ENCODE measurements at places on chromosomes 16 and 17.

- no peak overlapping the region for H3K4me3 ChIP-seq
- H3K27ac ChIP-seq: no peak overlapping the region
- H3K27me3 ChIP-seq: no peaks in the 10 kb centered on the region
- H3K36me3 ChIP-seq: no peaks in the 10 kb centered on the region
- H3K4me1 ChIP-seq: peaks cover 2% of the 10 kb centered on the region
- no peak for DNase-seq
Measured at GRCh38 chr17:73976676-73977521, 226.6 kb upstream of the RPL38 start.

- H3K27ac ChIP-seq: no peak overlapping the region
- H3K36me3 ChIP-seq: no peaks in the 10 kb centered on the region
- no peak for DNase-seq
- H3K4me3 ChIP-seq: no peak overlapping the region
- no peaks in the 10 kb centered on the region for H3K4me1 ChIP-seq
Measured at GRCh38 chr16:47731252-47731651, 270.1 kb downstream of the PHKB start.

DNA sequence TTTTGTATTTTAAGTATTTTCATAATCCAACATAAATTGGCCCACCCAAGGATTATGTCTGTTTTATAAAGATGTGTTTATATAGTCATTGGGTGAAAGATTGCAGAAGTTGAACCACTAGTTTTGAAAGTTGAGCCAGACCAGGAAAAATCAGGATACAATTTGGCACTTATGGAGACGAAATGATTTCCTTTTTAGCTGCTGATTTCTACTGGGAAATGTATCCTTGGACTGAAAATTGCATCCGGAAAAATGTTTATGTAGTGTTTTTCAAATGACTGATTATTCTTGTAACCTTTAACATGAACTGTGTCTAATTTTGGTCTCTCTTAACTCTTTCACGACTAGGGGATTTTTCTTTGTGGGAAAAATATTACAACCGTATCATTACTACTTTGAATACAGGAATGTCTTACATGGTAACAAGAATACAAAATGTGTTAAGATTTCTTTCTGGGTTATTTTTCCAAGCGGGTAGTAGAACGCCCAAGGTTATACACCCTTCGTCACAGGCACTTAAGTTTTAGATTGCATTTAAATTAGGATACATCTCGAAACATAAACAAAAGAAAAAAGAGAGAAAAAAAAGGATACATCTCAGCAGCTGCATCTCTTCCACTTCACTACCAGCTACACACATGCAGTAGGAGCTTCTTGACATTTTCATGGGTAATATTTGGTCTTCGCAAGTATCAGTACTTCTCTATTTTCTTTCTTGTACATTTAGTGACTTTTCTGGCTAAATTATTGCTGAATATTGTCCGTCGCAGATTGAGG, 273.0 kb upstream of the TBX2 start:
- H3K4me3 ChIP-seq: no peak overlapping the region
- H3K4me1 ChIP-seq: peaks cover 17% of the 10 kb centered on the region
- H3K36me3 ChIP-seq: no peaks in the 10 kb centered on the region
- no peak for DNase-seq
- no peak overlapping the region for H3K27ac ChIP-seq

- DNase-seq: no peak
- H3K4me3 ChIP-seq: no peak overlapping the region
- peaks cover 39% of the 10 kb centered on the region for H3K4me1 ChIP-seq
- peaks cover 3% of the 10 kb centered on the region for H3K36me3 ChIP-seq
- no peak overlapping the region for H3K27ac ChIP-seq
Measured at GRCh38 chr16:53789137-53789536, 85.2 kb downstream of the FTO start.

DNA sequence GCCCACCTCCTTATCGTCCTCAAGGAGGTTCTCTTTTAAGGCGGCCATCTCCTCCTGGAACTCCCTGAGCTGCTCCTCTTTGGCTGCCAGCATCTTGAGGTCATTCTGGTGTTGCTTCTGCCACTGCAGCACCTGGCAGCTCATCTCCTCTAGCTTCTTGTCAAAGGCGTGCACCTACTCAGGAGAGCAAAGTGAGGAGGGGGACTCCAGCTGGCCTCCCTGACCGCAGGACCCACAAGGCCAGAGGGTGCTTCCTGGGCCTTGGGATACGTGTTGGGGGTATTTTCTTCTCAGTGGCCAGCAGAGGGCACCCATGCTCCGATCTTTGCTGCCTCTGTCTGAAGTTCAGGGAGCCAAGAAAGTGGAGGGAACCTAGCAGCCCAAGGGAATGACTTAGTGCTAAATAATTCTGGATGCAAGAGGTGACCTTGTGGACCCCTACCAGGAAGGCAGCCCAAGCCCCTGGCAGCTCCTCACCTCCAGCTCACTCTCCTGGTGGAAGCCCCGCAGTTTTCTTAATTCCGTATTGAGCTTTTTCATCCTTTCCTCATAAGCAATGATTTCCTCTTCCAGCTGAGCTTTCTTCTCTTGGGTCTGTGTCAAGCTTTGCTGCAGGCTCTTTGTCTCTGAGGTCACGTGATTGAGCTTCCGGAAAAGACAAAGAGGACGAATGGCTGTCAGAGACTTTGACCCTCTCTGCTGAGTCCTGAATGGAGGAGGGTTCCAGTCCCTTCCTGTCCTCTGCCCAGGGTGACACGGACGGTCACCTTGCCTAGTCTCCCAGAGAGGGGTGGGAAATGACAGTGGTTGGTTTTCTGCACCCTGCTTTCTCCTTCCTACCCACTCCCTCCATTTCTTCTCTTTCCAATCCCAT, 31.4 kb downstream of the DHX38 start:
- no peak overlapping the region for H3K27ac ChIP-seq
- no peak overlapping the region for H3K4me3 ChIP-seq
- peaks cover 1% of the 10 kb centered on the region for H3K4me1 ChIP-seq
- peak; percentile 55 for DNase-seq
- H3K27me3 ChIP-seq: no peaks in the 10 kb centered on the region
- no peaks in the 10 kb centered on the region for H3K36me3 ChIP-seq

DNA sequence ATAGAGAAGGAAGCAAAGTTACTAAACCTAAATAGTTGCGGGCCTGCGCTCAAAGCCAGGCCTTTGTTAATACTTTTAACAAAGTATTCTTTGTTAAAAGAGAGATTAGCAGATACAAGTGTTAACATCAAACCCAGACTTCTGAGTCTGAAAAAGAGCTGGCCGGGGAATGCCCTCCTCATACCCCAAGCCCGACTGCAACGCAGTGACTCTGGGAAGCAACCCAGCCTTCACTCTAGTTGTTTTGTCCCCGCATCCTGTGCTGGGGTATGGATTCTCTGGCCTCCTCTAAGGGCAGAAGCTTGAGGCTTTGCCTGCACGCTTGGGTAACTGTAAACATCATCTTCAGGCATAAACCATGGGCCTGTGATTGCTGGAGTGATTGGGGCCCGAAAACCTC, 48.3 kb downstream of the ADCY7 start:
- peaks cover 20% of the 10 kb centered on the region for H3K4me1 ChIP-seq
- H3K27ac ChIP-seq: peak overlapping the region; percentile 75
- no peaks in the 10 kb centered on the region for H3K27me3 ChIP-seq
- DNase-seq: no peak
- H3K4me3 ChIP-seq: no peak overlapping the region

DNA sequence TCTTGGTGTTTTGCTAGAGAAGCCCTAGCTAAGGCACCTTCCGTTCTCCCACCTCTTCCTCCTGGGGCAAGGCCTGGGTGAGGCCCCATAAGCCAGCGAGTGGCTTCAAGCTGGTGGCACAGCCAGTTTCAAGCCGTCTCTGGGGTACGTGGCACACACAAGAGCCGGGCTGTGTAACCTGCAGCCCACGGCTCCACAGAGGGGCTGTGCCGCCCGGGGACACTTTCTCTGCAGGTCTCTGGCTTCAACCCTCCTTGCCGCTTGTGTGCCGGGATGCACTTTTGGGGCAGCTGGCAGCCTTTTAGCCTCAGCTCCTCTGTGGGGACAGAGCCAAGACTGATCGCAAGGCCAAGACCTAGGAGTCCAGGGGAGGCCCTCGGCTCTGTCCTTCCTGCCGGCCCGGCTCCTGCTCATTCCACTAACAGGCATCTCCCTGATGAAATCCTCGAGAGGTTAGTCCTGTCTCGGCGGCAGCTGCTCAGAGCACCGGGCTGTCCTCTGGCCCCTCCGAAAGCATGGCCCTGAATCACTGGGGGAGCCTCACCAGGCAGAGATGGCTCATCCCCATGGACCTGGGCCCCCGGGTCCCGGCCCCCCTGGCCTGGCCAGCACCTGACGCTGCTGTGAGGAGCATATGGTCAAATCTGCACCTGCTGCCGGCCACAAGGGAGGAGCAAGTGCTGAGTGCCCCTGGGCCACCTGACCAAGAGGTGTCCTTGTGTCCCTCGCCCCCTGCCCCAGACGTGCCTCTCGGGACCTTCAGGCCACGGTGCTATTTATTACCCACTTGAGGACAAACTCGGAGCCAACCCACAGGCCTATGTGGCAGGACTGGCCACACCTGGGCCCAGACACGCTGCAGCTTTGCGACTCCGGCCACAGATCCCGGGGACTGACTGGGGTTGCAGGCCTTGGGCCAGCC, 98.5 kb downstream of the METRNL start:
- no peaks in the 10 kb centered on the region for H3K4me1 ChIP-seq
- H3K27me3 ChIP-seq: no peaks in the 10 kb centered on the region
- no peak overlapping the region for H3K27ac ChIP-seq
- no peak overlapping the region for H3K4me3 ChIP-seq

DNA sequence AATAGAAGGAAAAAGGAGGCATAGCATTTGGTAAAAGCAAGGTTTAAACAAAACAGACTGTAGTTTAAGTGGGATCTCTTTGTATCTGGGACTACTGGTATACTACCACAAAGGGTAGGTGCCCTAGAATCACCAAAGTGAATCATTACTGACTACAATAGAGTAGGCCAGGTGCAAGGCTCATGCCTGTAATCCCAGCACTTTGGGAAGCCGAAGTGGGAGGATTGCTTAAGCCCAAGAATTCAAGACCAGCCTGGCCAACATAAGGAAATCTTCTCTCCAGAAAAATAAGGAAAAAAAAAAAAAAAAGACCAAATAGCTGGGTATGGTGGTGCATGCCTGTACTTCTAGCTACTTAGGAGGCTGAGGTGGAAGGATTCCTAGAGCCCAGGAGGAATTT, 60.8 kb upstream of the CORO6 start:
- peaks cover 26% of the 10 kb centered on the region for H3K4me1 ChIP-seq
- H3K27ac ChIP-seq: peak overlapping the region; percentile 34
- no peak for DNase-seq
- peaks cover 9% of the 10 kb centered on the region for H3K36me3 ChIP-seq
- no peak overlapping the region for H3K4me3 ChIP-seq

DNA sequence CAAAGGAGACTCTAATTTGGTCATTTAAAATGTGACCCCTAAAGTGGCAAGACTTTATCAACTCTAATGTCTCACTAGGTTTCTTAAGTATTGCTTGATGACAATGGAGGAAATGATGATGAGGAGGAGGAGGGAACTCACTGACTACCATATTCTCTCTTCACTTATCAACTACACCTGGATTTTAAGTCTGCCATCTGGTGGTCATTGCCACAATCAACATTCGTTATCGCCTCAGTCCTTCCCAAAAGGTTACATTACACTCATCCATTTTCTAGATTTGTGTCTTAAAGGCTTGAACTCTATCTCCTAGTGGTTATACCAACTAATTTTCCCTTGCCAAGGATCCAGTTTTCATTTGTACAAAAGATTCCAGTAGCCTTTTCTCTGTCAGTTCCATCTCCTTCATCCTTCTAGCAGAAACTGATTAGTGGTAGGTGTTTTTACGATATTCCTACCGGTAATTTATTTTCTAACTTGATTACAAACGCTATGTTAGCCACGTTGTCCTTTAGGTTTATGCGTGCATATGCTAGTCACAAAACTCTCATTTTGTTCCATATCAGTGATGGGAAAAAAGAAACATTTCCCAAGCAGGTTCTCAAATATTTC, 114.6 kb upstream of the NOG start:
- H3K36me3 ChIP-seq: no peaks in the 10 kb centered on the region
- H3K27me3 ChIP-seq: peaks cover 1% of the 10 kb centered on the region
- no peak overlapping the region for H3K4me3 ChIP-seq
- H3K27ac ChIP-seq: no peak overlapping the region
- no peak for DNase-seq

DNA sequence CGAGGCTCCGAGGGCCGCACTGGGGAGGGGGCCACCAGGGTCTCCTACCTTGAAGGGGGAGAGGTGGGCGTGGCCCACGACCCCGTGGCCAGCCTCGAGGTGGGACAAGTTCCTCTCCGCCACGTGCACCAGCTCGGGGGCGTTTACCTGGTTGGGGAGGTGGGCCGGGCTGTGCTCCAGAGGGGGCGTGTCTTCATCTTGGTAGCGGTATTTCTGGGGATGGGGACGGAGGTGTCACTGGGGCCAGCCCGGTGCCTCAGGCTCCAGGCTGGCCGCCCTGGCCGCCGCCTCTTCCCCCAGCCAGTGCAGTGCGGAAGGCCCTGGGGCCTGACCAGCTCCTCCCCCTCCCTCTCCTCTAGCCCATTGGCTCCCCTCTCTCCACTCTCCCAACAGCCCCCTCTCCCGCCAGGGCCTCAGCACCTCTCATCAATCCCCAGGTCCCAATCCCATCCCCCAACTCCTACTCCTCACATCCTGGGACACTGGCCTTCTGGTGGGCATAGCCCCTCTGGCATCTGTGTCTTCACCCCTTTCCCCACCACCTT, 11.5 kb downstream of the DLG4 start:
- H3K4me1 ChIP-seq: peaks cover 30% of the 10 kb centered on the region
- no peaks in the 10 kb centered on the region for H3K27me3 ChIP-seq
- H3K27ac ChIP-seq: no peak overlapping the region
- H3K4me3 ChIP-seq: no peak overlapping the region

DNA sequence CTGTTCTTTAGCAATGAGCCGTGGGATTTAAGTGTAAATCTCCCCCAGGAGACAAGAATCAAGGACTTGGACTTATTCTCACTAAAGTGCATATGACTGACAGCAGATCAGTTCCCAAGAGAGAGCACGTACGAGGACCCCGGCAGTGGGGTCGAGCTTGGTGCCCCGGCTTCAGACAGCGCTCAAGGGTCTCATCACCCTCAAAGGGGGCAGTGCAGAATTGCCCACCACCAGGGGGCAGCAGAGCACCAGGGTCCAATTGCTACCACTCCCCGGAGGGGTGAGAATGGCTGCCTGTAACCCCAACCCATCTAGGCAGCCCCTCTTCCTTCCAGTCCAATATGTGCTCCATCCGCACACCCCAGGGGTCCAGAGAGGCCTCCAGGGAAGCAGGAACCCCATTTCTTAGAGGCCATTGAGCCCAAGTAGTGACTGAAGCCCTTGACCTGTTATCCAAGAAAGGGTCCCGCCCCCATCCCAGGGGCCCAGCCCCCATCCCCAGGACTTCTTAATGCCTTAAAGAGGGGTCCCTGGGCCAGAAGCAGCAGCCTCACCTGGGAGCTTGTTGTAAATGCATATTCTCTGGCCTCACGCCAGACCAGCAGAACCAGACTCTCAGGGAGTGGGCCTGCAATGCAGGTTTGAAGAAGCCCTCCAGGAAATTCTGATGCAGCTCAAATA, 86.1 kb downstream of the ZDHHC7 start:
- no peak overlapping the region for H3K27ac ChIP-seq
- no peaks in the 10 kb centered on the region for H3K27me3 ChIP-seq
- no peaks in the 10 kb centered on the region for H3K36me3 ChIP-seq
- H3K4me3 ChIP-seq: no peak overlapping the region

GRCh38 chr16:69601250-69601649, 35.5 kb downstream of the NFAT5 start:
- H3K27ac ChIP-seq: no peak overlapping the region
- H3K4me3 ChIP-seq: no peak overlapping the region
- H3K4me1 ChIP-seq: peaks cover 35% of the 10 kb centered on the region
- no peaks in the 10 kb centered on the region for H3K27me3 ChIP-seq
- no peak for DNase-seq
- no peaks in the 10 kb centered on the region for H3K36me3 ChIP-seq

GRCh38 chr16:47387026-47387734, 73.7 kb downstream of the ITFG1 start:
- H3K27me3 ChIP-seq: no peaks in the 10 kb centered on the region
- H3K4me3 ChIP-seq: no peak overlapping the region
- peaks cover 5% of the 10 kb centered on the region for H3K4me1 ChIP-seq
- H3K36me3 ChIP-seq: peaks cover 38% of the 10 kb centered on the region
- DNase-seq: no peak
